ENCODE measurements at places on chromosomes 2 and 18. TPM values are rescaled to one million over a fixed set of nuclear protein-coding genes. Genes with fewer than 3 reads are reported as not detected.

PIAS2 gene
- total RNA-seq = 30.6 TPM

CCBE1 gene
- total RNA-seq = 0.13 TPM

RNF125 gene
- 0.57 TPM for total RNA-seq

TNFAIP6 gene
- total RNA-seq = not detected

TSPYL6 gene
- total RNA-seq = not detected

NCKAP5 gene
- total RNA-seq = 0.10 TPM

C2orf76 gene
- total RNA-seq = 22.7 TPM

POTEI gene
- total RNA-seq = 0.92 TPM

LAMA1 gene
- 0.03 TPM for total RNA-seq

FASTKD1 gene
- 37.2 TPM for total RNA-seq

FBXO41 gene
- total RNA-seq = 6.5 TPM

NEU2 gene
- total RNA-seq = not detected

GYPC gene
- 0.57 TPM for total RNA-seq

DNAH6 gene
- 0.26 TPM for total RNA-seq

OSBPL1A gene
- total RNA-seq = 50.5 TPM

MYL12B gene
- total RNA-seq = 420 TPM

FAM110C gene
- 0.13 TPM for total RNA-seq

FNDC4 gene
- 1.3 TPM for total RNA-seq

PID1 gene
- 2.9 TPM for total RNA-seq

WDPCP gene
- total RNA-seq = 7.4 TPM

TANC1 gene
- total RNA-seq = 44.3 TPM

IL18R1 gene
- 0.08 TPM for total RNA-seq
